Activated naive CD8-positive, alpha-beta T cell treated with anti-CD3 and anti-CD28 coated beads, Interleukin-2, amount 10 ng/mL, durations not matched to agents 7 days and 5 days (primary cell): ENCODE measurements at places on chromosomes 11 and 22. TPM values are rescaled to one million over a fixed set of nuclear protein-coding genes. Genes with fewer than 3 reads are reported as not detected.

- no peaks in the 10 kb centered on the region for H3K27me3 ChIP-seq
- no peak overlapping the region for H3K27ac ChIP-seq
- no peak overlapping the region for H3K4me3 ChIP-seq
- H3K36me3 ChIP-seq: no peaks in the 10 kb centered on the region
- no peak for DNase-seq
These were observed 116.9 kb downstream of the SOX6 start for GRCh38 chr11:16239141-16240105.

DNA sequence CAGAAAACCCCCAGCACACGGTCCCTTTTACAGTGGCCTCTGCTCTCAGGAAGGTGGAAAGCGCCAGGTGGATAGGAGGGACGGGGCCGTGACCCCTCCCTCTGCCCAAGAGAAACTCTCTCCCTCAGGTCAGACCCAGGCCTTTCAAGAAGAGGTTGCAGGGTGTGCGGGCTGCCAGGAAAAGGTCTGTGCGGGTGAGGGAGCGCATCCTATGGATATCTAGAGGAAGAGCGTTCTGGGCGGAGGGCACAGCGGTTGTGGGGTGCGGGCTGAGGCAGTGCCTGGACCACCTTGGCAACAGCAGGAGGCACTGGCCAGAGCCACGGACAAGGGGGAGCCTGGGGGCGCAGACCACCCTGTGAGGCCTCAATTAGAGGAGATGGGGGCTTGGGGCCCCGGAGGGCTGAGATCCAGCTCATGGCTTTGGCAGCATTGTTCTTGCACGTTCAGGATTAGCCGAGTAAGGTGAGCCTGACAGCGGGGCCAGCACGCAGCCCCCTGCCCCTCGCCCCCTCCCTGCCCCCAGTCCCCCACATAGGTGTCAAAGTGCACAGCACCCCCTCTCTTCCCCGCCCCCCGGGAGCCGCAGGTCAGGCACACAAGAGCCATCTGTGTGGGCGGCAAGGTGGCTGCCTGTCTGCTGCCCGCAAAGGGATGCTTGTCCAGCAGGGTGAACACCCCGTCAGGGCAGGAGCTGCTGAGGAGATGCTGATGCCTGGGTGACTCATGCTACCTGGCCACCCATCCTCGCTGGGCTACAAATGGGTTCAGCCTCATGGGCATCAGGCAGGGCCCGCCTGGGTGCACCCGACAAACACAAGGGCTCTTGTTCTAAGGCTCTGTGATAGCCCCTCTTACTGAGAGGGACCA, 92.8 kb upstream of the KCNQ1OT1 start:
- H3K4me1 ChIP-seq: no peaks in the 10 kb centered on the region
- peak overlapping the region; percentile 66 for H3K4me3 ChIP-seq
- peaks cover 2% of the 10 kb centered on the region for H3K36me3 ChIP-seq

- H3K4me1 ChIP-seq: peaks cover 9% of the 10 kb centered on the region
- no peak overlapping the region for H3K27ac ChIP-seq
- no peak for DNase-seq
- H3K27me3 ChIP-seq: no peaks in the 10 kb centered on the region
These were observed 62.5 kb upstream of the PPARA start for GRCh38 chr22:46087816-46088277.

Gene OTOG
- total RNA-seq: not detected

Gene ISX
- total RNA-seq: not detected

- H3K4me1 ChIP-seq: no peaks in the 10 kb centered on the region
- H3K27me3 ChIP-seq: peaks cover 9% of the 10 kb centered on the region
- H3K4me3 ChIP-seq: no peak overlapping the region
These were observed 340.5 kb downstream of the BUD13 start for GRCh38 chr11:116432301-116432700.

GRCh38 chr11:125799808-125800207, 11.9 kb downstream of the PATE3 start:
- H3K4me3 ChIP-seq: no peak overlapping the region
- no peak overlapping the region for H3K27ac ChIP-seq
- no peak for DNase-seq
- H3K27me3 ChIP-seq: peaks cover 2% of the 10 kb centered on the region
- peaks cover 2% of the 10 kb centered on the region for H3K36me3 ChIP-seq

Gene YPEL1
- total RNA-seq: 14.9 TPM

Gene IGF2
- total RNA-seq: not detected

GRCh38 chr11:75449776-75450175, 16.8 kb upstream of the KLHL35 start:
- no peak overlapping the region for H3K4me3 ChIP-seq
- H3K27me3 ChIP-seq: no peaks in the 10 kb centered on the region
- no peak for DNase-seq
- H3K36me3 ChIP-seq: no peaks in the 10 kb centered on the region
- H3K27ac ChIP-seq: no peak overlapping the region
- no peaks in the 10 kb centered on the region for H3K4me1 ChIP-seq

GRCh38 chr11:22828373-22828772, 1.2 kb downstream of the SVIP start:
- peaks cover 14% of the 10 kb centered on the region for H3K36me3 ChIP-seq
- peaks cover 15% of the 10 kb centered on the region for H3K4me1 ChIP-seq
- H3K4me3 ChIP-seq: peak overlapping the region; percentile 91
- H3K27ac ChIP-seq: peak overlapping the region; percentile 90
- DNase-seq: no peak
- peaks cover 2% of the 10 kb centered on the region for H3K27me3 ChIP-seq

DNA sequence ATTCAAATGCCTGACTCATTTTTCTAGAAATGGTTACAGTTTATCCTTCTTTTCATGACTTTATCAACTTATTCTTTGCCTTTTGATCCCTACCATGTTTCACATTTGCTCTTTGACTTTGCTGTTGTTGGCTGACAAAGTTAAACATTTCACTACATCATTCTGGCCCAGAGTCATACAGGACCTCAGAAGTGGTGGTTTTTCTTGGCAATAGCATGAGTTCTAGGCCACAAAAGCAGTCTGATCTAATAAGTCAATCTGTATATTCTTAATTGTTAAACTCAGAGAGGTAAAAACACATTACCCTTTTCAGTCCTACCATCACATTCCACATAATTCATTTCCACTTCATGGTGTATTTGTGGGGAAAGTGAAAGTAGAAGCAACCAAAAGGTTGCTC, 763.2 kb upstream of the TENM4 start:
- no peak for DNase-seq
- H3K4me1 ChIP-seq: no peaks in the 10 kb centered on the region
- H3K27me3 ChIP-seq: no peaks in the 10 kb centered on the region
- H3K27ac ChIP-seq: no peak overlapping the region
- no peak overlapping the region for H3K4me3 ChIP-seq

Gene LRRN4CL
- total RNA-seq: 0.23 TPM

Gene CTNND1
- total RNA-seq: 11.2 TPM

- H3K4me1 ChIP-seq: peaks cover 62% of the 10 kb centered on the region
- H3K4me3 ChIP-seq: peak overlapping the region; percentile 84
- peaks cover 3% of the 10 kb centered on the region for H3K36me3 ChIP-seq
- DNase-seq: no peak
These were observed 11.3 kb upstream of the CD5 start for GRCh38 chr11:61090982-61091372.

Gene E2F8
- total RNA-seq: 26.9 TPM

DNA sequence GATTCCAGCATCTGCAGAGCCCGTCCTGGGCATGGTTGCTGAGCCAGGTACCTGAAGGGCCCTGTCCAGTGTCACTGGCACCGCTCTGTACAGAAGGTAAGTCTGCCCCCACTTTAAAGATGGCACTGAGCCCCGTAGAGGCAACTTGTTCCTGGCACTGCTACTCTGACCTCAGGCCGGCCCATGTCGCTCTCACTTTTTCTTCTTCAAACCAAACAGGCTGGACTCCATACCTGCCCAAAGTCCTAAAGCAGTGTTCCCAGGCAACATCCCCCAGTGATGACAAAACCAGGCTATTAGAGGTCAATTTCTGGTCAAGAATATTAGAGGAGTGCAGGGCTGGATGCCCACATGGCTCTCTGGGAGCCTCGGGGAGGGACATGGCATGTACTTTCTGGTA, 46.6 kb upstream of the TTLL12 start:
- no peak overlapping the region for H3K4me3 ChIP-seq
- no peaks in the 10 kb centered on the region for H3K36me3 ChIP-seq
- peaks cover 6% of the 10 kb centered on the region for H3K4me1 ChIP-seq
- H3K27me3 ChIP-seq: peaks cover 8% of the 10 kb centered on the region
- H3K27ac ChIP-seq: no peak overlapping the region
- no peak for DNase-seq

Gene ACRV1
- not detected for total RNA-seq

Gene FIBIN
- not detected for total RNA-seq

DNA sequence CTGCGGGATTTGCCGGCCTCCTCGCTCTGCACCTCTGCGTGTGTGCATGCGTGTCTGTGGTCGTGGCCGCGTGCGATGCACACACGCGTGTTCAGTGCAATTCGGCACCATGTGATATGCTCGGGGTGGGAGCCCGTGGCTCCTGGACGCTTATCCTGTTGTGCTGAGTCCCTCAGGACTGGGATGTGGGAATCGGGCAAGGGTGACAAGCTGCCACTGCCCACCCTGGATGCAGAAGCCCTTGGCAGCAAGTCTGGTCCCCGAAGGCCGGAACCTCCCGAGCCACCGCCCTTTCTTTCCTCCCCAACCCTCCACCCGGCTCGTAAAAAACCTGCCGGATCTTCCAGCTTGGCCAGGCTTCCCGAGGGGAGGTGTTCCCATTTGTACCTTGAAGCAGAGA, 128.2 kb downstream of the PHF21B start:
- no peaks in the 10 kb centered on the region for H3K27me3 ChIP-seq
- DNase-seq: peak; percentile 3
- H3K4me3 ChIP-seq: no peak overlapping the region
- H3K27ac ChIP-seq: no peak overlapping the region
- H3K36me3 ChIP-seq: no peaks in the 10 kb centered on the region

Gene TESMIN
- total RNA-seq: 10.5 TPM

GRCh38 chr11:120717623-120718022, 206.1 kb downstream of the GRIK4 start:
- no peaks in the 10 kb centered on the region for H3K36me3 ChIP-seq
- H3K4me1 ChIP-seq: no peaks in the 10 kb centered on the region
- DNase-seq: no peak
- no peak overlapping the region for H3K4me3 ChIP-seq

DNA sequence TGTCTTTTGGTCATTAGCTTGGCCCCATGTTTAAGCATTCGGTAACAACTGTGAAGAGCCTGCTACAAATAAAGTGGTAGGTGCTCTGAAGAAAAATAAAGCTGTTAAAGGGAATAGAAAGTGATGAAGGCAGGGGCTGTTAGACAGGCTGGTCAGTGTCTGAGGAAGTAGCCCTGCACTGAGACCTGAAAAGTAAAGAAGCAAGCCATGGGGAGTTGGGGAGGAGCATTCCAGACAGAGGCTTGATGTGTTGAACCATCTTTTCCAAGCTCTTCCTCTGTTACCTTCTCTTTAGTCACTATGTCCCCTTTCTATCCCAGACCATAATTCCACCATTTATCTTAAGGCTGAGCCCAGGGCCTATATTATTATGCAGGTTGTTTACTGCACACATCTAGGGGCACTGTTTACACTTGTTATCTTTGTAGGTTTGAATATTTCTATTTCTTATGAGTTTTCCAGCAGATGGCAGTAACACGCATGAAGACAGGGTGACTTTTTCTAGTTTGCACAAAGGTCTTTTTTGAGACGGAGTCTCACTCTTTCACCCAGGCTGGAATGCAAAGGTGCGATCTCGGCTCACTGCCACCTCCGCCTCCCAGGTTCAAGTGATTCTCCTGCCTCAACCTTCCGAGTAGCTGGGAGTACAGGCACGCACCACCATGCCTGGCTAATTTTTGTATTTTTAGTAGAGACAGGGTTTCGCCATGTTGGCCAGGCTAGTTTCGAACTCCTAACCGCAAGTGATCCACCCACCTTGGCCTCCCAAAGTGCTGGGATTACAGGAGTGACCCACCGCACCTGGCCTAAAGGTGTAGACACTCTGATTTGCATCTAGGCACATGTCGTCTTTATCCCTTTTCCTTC, 23.0 kb downstream of the ZFTA start:
- no peaks in the 10 kb centered on the region for H3K36me3 ChIP-seq
- no peaks in the 10 kb centered on the region for H3K27me3 ChIP-seq
- H3K4me1 ChIP-seq: peaks cover 2% of the 10 kb centered on the region
- DNase-seq: no peak

Gene FAM180B
- not detected for total RNA-seq

- no peak overlapping the region for H3K27ac ChIP-seq
- H3K4me1 ChIP-seq: no peaks in the 10 kb centered on the region
- H3K36me3 ChIP-seq: no peaks in the 10 kb centered on the region
- no peak for DNase-seq
- no peak overlapping the region for H3K4me3 ChIP-seq
These were observed 83.0 kb downstream of the ABTB2 start for GRCh38 chr11:34274712-34275398.

Gene CALCA
- not detected for total RNA-seq

GRCh38 chr11:70510571-70510970, 112.2 kb downstream of the CTTN start:
- H3K36me3 ChIP-seq: no peaks in the 10 kb centered on the region
- no peaks in the 10 kb centered on the region for H3K4me1 ChIP-seq
- H3K27ac ChIP-seq: no peak overlapping the region
- H3K27me3 ChIP-seq: peaks cover 5% of the 10 kb centered on the region
- DNase-seq: no peak
- H3K4me3 ChIP-seq: no peak overlapping the region

- H3K4me1 ChIP-seq: no peaks in the 10 kb centered on the region
- H3K27ac ChIP-seq: no peak overlapping the region
- no peak for DNase-seq
- no peaks in the 10 kb centered on the region for H3K36me3 ChIP-seq
These were observed 12.0 kb downstream of the FGF3 start for GRCh38 chr11:69807106-69807815.

Gene CECR2
- total RNA-seq: 0.06 TPM

DNA sequence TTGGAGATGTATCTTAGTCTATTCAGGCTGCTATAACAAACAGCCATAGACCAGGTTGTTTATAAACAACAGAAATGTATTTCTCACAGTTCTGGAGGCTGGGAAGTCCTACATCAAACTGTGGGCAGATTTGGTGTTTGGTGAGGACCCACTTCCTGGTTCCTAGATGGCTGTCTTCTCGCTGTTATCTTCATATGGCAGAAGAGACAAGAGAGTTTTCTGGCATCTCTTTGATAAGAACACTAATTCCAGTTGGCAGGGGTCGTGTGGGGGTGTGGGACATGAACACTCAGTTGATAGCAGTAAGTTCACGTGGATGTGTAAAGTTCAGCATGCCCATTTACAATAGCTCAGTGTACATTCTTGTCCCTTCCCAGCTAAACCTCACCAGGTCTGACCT, 41.3 kb upstream of the HMGXB4 start:
- peaks cover 4% of the 10 kb centered on the region for H3K27me3 ChIP-seq
- H3K27ac ChIP-seq: no peak overlapping the region
- no peaks in the 10 kb centered on the region for H3K36me3 ChIP-seq
- H3K4me1 ChIP-seq: no peaks in the 10 kb centered on the region
- DNase-seq: no peak

Gene OR10A2
- total RNA-seq: not detected
